ENCODE measurements at places on chromosomes 2 and 18. TPM values are rescaled to one million over a fixed set of nuclear protein-coding genes. Genes with fewer than 3 reads are reported as not detected.

The TMEFF2 gene
- 0.07 TPM for polyA plus RNA-seq

The IGFBP5 gene
- 210 TPM for polyA plus RNA-seq

The GBX2 gene
- polyA plus RNA-seq = not detected

The UBXN2A gene
- 12.0 TPM for polyA plus RNA-seq

The ATOH8 gene
- polyA plus RNA-seq = 77.2 TPM

DNA sequence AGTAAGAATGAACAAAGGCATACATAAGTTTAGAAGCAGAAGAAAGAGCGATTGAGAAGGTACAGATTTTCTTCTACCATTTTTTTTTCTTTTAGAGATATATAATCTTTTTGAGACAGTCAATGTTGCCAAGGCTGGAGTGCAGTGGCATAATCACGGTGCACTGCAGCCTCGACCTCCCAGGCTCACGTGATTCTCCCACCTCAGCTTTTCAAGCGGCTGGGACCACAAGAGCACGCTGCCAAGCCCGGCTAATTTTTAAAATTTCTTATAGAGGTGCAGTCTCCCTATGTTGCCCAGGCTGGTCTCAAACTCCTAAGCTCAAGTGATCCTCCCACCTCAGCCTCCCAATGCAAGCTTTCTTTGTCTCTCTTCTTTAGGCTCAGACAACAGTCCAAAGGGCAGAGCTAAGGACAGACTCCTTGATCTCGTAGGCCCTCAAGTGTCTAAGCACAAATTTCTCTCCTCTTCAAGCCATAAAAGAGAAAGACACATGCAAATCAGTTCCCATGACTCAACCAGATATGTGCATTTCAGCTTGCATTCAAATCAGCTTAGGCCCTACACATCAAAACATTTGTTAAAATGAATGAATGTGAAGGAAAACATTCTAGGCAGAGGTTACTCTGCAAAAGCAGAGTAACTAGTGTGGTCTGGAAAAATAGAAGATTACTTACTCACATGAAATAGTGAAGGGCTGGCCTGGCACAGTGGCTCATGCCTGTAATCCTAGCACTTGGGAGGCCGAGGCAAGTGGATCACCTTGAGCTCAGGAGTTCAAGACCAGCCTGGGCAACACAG is 18.0 kb downstream of the ITSN2 start:
- no peak overlapping the region for H3K27ac ChIP-seq
- H3K4me1 ChIP-seq = peaks cover 37% of the 10 kb centered on the region
- no peak overlapping the region for H3K4me3 ChIP-seq
- no peak for DNase-seq
- H3K36me3 ChIP-seq = no peaks in the 10 kb centered on the region

- H3K27me3 ChIP-seq = no peaks in the 10 kb centered on the region
- no peaks in the 10 kb centered on the region for H3K36me3 ChIP-seq
- no peak overlapping the region for H3K4me3 ChIP-seq
- H3K4me1 ChIP-seq = no peaks in the 10 kb centered on the region
- no peak for DNase-seq
Observed at GRCh38 chr18:3015204-3015592, 2.3 kb upstream of the LPIN2 start.

GRCh38 chr2:15715596-15715995 is 123.9 kb downstream of the DDX1 start:
- no peaks in the 10 kb centered on the region for H3K27me3 ChIP-seq
- no peaks in the 10 kb centered on the region for H3K4me1 ChIP-seq
- no peak overlapping the region for H3K27ac ChIP-seq
- DNase-seq = no peak
- no peaks in the 10 kb centered on the region for H3K36me3 ChIP-seq
- no peak overlapping the region for H3K4me3 ChIP-seq

DNA sequence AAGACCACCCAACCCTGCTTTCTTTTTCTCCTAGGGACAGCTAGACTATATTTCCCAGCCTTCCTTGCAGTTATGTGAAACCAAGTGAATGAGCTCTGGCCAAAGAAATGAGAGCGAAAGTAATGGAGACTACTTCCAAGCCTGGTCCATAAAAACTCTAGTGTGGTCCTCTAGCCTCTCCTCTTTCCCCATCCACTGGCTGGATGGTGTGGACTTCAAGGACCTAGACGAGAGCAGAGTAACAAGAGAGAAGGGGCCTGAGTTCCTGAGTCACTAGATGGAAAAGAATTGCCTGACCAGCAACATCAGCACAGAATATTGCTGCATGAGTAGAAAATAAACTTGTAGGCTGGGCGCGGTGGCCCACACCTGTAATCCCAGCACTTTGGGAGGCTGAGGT is 2.9 kb upstream of the TMSB10 start:
- H3K4me3 ChIP-seq = no peak overlapping the region
- no peak overlapping the region for H3K27ac ChIP-seq
- H3K4me1 ChIP-seq = peaks cover 3% of the 10 kb centered on the region
- H3K27me3 ChIP-seq = no peaks in the 10 kb centered on the region
- no peak for DNase-seq

GRCh38 chr18:50159654-50160046 is 35.3 kb downstream of the MYO5B start:
- H3K4me1 ChIP-seq = no peaks in the 10 kb centered on the region
- no peaks in the 10 kb centered on the region for H3K36me3 ChIP-seq
- no peak overlapping the region for H3K4me3 ChIP-seq
- H3K27ac ChIP-seq = no peak overlapping the region
- DNase-seq = no peak

- DNase-seq = no peak
- no peaks in the 10 kb centered on the region for H3K36me3 ChIP-seq
- H3K27me3 ChIP-seq = no peaks in the 10 kb centered on the region
- no peak overlapping the region for H3K4me3 ChIP-seq
Observed at GRCh38 chr2:138622613-138623012, 121.0 kb downstream of the SPOPL start.

DNA sequence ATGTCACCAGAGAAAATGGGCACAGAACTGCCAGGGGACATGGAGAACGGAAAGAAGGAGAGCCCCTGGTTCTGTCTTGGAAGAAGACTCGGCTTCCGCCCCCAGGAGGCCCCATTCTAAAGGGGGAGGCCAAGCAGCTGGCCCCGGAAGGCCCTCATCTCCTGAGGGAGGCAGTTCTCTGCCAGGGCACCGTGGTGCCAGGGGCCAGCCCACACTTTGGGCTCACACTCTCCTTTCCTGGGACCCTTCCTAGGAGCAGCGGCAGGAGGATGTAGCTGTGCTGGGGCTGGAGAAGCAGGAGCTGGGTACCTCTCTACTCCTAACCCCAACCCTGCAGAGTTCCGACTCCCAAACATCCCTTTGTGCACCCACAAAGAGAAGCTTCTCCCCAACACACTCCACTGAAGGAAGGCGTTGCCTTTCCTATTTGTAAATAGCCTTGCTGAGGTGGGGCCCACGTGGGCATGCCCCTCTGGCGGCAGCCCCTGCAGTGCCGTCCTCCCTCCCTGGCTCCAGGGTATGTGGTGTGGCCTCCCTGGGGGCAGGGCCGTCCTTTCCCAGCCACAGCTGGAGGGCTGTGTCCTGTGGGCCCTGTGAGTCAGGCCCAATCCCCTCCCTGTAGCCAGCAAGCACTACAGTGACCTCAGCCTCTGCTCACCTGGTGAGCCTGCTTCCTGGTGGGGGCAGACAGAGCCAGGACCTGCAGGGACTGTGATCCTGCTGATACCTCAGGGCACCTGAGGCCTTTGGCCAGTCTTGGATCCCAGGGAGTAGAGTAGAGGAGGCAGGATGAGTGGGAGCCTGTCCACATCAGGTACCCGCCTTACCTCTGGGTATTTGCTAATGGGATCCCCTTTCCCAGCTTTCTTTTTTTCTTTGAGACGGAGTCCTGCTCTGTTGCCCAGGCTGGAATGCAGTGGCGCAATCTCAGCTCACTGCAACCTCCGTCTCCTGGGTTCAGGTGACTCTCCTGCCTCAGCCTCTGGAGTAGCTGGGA is 26.6 kb downstream of the ZFP36L2 start:
- H3K27me3 ChIP-seq = no peaks in the 10 kb centered on the region
- H3K4me3 ChIP-seq = no peak overlapping the region
- H3K4me1 ChIP-seq = no peaks in the 10 kb centered on the region
- no peak overlapping the region for H3K27ac ChIP-seq
- no peak for DNase-seq

- H3K27me3 ChIP-seq = no peaks in the 10 kb centered on the region
- H3K4me3 ChIP-seq = peak overlapping the region; percentile 43
- H3K4me1 ChIP-seq = peaks cover 49% of the 10 kb centered on the region
- no peaks in the 10 kb centered on the region for H3K36me3 ChIP-seq
Observed at GRCh38 chr18:13382366-13382953, 163.9 kb downstream of the LDLRAD4 start.

GRCh38 chr2:154173164-154173563 is 301.4 kb downstream of the GALNT13 start:
- no peaks in the 10 kb centered on the region for H3K36me3 ChIP-seq
- H3K27me3 ChIP-seq = no peaks in the 10 kb centered on the region
- DNase-seq = no peak
- no peak overlapping the region for H3K4me3 ChIP-seq

- H3K27ac ChIP-seq = no peak overlapping the region
- H3K4me3 ChIP-seq = no peak overlapping the region
- H3K27me3 ChIP-seq = no peaks in the 10 kb centered on the region
- H3K4me1 ChIP-seq = no peaks in the 10 kb centered on the region
Observed at GRCh38 chr2:143686585-143687164, 557.5 kb downstream of the ARHGAP15 start.

DNA sequence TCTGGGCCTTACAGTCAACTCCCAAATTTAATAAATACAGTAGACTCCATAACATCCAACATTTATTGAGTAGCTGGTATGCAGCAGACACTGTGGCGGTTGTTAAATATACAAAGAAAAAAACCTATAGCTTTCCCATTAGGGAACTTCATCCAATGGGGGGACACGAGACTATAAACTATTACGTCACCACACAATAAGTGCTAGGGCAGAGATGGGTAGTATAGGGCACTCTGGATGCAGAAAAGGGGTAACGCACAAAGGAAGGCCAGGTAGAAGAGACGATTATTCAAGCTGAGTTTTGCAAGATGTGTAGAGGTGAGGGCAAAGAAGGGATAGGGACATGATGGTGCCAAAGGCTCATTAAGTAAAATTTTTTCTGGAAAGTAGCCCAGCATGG is 10.8 kb downstream of the CHN1 start:
- H3K4me3 ChIP-seq = no peak overlapping the region
- no peaks in the 10 kb centered on the region for H3K27me3 ChIP-seq
- DNase-seq = no peak
- H3K27ac ChIP-seq = no peak overlapping the region

DNA sequence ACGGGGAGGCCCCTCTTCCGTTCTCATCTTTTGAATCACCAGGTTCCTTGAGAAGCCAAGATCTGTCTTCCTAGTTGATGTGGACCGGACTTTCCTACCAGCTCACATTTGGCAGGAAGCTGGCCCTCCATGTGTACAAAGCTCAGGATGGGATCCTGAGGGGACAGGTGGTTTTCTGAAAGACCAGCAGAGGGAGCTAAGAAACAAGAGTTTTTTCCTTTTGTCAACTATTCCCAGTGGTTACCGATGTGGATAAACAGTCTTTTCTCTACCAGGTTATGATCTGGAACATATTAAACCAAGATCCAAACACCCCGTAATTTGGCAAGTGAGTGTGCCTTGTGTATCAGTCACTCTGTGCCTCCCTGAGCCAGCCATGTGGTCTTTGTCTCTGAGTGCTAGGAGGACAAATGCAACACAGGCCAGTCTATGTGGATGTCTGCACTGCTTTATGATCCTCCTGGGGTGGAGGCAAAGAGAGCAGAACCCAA is 25.1 kb upstream of the ARHGAP25 start:
- no peak overlapping the region for H3K4me3 ChIP-seq
- DNase-seq = no peak
- no peaks in the 10 kb centered on the region for H3K27me3 ChIP-seq
- no peaks in the 10 kb centered on the region for H3K4me1 ChIP-seq
- H3K27ac ChIP-seq = no peak overlapping the region

DNA sequence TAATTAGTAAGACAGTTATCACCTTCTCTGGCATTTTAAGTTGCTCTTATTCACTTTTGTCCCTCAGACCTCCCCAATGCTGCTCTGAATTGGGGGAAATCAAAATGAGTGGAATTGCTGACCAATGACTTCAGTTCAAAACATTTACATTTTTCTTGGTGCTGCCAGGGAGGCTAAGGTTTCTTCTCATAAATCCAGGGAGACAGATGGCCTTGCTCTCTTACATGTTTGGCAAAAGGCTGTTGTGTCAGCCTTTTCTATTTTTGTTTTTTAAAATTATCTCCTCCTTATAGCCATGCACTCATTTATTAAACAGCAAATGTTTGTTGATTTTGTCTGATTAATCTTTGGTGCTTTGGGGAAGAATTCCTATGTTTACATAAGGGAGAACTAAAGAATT is 82.0 kb downstream of the GALNT13 start:
- no peaks in the 10 kb centered on the region for H3K27me3 ChIP-seq
- no peak for DNase-seq
- no peaks in the 10 kb centered on the region for H3K4me1 ChIP-seq
- H3K36me3 ChIP-seq = no peaks in the 10 kb centered on the region
- H3K4me3 ChIP-seq = no peak overlapping the region

GRCh38 chr2:68465081-68465916 is 1.8 kb downstream of the FBXO48 start:
- peaks cover 8% of the 10 kb centered on the region for H3K4me1 ChIP-seq
- no peak overlapping the region for H3K4me3 ChIP-seq
- H3K27me3 ChIP-seq = no peaks in the 10 kb centered on the region
- H3K36me3 ChIP-seq = no peaks in the 10 kb centered on the region
- H3K27ac ChIP-seq = peak overlapping the region; percentile 88

- no peak for DNase-seq
- H3K27ac ChIP-seq = no peak overlapping the region
- H3K4me3 ChIP-seq = no peak overlapping the region
- no peaks in the 10 kb centered on the region for H3K27me3 ChIP-seq
- H3K4me1 ChIP-seq = no peaks in the 10 kb centered on the region
- H3K36me3 ChIP-seq = no peaks in the 10 kb centered on the region
Observed at GRCh38 chr2:138010890-138011289, 46.6 kb downstream of the HNMT start.

GRCh38 chr2:241980193-241980592 is 110.7 kb downstream of the RTP5 start:
- no peaks in the 10 kb centered on the region for H3K36me3 ChIP-seq
- no peak overlapping the region for H3K4me3 ChIP-seq
- no peak overlapping the region for H3K27ac ChIP-seq
- no peaks in the 10 kb centered on the region for H3K4me1 ChIP-seq
- DNase-seq = no peak
- no peaks in the 10 kb centered on the region for H3K27me3 ChIP-seq

DNA sequence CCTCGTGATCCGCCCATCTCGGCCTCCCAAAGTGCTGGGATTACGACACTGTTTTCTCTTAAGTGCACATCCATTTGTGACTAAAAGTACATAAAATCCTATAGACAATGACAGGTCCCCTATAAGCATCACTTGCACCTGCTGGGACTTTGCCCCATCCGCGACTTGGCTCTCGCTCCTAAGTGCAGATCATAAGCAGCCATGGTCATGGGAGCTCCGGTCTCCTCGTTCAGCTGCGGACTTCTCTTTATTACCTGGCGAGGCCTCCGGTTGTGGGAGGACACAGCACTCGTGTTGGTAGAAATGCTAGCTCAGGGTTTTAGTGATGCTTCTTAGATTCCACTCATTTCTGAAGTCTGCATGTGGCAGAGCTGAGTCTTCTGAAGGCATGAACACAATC is 92.7 kb upstream of the ST6GAL2 start:
- no peaks in the 10 kb centered on the region for H3K4me1 ChIP-seq

- no peak overlapping the region for H3K27ac ChIP-seq
- no peaks in the 10 kb centered on the region for H3K27me3 ChIP-seq
- DNase-seq = peak; percentile 58
- peak overlapping the region; percentile 78 for H3K4me3 ChIP-seq
- peaks cover 5% of the 10 kb centered on the region for H3K4me1 ChIP-seq
Observed at GRCh38 chr2:224038049-224038829, 847 bp downstream of the SERPINE2 start.

Measured in psoas muscle (tissue), 8 donors.